ENCODE measurements at places on chromosomes 3 and 15.

GRCh38 chr3:195021692-195022091, 249.3 kb downstream of the XXYLT1 start:
- no peak for DNase-seq

- DNase-seq, result no peak
These were observed 483.7 kb upstream of the DPH6 start for GRCh38 chr15:36029606-36030210.

DNA sequence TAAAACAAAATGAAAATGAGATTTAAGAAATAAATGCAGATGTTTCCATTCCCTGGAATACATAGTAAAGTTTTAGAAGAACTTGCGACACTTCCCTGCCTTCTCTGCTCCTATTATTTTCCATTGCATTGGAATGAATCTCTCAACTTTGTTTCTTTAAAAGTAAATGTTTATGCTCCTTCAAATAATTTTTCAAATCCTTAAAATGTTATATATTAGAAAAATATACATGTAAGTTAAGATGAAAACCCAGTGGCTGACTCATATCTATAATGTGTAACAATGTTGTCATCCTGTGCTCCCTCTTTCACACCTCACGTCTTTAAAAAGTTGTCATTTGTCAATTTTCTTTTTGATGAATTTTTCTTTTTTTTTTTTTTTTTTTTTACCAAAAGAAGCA, 3.6 kb downstream of the RBMS3 start:
- no peak for DNase-seq

GRCh38 chr15:22944651-22945050, 35.5 kb downstream of the CYFIP1 start:
- DNase-seq, result no peak

DNA sequence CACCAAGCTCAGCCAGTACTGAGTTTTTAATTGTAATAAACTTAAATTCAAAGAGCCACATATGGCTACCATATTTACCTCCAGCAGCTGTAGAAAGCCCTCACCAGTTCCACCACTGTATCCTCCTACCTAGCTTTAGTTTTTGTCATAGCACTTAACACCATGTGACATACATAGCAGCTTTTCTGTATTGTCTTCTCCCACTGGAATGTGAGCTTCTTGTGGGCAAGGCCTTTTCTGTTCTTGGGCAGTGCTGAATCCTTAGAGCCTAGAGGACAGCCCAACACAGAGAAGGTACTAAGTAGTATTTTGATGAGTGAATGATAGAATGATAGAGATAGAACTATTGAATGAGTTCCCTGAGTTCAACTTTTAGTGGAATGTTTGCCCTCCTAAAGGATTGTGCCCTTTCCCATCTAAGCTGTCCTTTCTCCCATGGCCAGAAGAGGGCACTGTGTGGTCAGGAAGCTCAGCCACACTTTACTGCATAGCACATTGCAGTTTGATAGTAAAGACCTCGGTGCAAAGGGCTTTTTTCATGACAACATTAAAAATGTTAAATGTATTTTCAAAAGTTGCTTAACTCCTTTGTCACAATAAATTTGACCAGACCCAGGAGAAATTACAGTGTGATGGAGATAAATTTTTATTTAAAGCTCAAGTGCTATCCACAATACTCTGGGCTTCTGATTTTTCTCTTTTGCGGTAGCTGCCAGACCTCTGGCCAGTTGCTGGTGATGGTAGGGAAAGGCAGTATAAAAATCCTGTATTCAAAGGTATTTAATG, 115.8 kb downstream of the GHSR start:
- peak; percentile 56 for DNase-seq

DNA sequence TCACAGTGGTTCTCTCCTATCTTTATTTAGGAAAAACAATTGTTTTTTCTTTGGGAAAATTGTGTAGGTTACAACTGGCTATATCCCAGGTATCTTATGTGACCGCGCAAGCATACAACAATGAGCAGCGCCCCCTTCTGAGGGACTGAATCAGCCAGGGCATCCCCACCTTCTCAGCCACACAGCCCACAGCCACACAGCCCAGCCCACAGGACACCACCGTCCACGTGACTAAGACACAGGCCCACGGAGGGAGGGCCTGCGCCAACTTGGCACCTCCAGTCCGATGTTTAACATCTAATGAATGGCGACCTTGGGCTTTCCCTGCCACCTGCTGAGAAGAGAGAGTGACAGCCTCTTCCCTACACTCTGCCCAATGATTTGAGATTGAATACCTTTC, 68.1 kb downstream of the ATP10A start:
- DNase-seq, result no peak

GRCh38 chr3:10915376-10915775, 77.2 kb upstream of the SLC6A1 start:
- no peak for DNase-seq

GRCh38 chr3:62284442-62284841, 88.9 kb downstream of the FEZF2 start:
- no peak for DNase-seq

DNA sequence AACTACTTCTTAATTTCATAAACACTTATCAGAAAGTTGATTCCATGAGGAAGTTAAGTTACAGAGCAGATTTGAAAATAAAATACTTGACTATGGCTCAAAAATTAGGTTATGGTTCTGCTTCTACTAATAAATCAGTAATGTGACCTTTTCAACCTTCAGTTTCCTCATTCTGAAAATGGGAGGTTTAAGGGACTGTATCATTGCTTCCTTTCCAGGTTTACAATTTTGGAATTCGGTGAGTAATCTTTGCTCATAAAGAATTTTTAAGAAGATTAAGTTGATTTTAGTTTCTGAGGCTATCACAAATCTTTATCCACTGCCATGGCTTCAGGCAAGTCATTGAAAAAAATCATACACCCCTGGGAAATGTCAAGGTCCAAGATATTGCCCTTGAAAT, 1061.2 kb downstream of the DIPK2A start:
- DNase-seq, result no peak

GRCh38 chr3:37926611-37927010, 64.0 kb upstream of the VILL start:
- DNase-seq, result no peak

- no peak for DNase-seq
These were observed 30.0 kb upstream of the PLSCR4 start for GRCh38 chr3:146280864-146281263.

GRCh38 chr3:86991482-86991815, 500 bp upstream of the VGLL3 start:
- no peak for DNase-seq

GRCh38 chr15:55290528-55291057, 980 bp upstream of the RAB27A start:
- peak; percentile 85 for DNase-seq

DNA sequence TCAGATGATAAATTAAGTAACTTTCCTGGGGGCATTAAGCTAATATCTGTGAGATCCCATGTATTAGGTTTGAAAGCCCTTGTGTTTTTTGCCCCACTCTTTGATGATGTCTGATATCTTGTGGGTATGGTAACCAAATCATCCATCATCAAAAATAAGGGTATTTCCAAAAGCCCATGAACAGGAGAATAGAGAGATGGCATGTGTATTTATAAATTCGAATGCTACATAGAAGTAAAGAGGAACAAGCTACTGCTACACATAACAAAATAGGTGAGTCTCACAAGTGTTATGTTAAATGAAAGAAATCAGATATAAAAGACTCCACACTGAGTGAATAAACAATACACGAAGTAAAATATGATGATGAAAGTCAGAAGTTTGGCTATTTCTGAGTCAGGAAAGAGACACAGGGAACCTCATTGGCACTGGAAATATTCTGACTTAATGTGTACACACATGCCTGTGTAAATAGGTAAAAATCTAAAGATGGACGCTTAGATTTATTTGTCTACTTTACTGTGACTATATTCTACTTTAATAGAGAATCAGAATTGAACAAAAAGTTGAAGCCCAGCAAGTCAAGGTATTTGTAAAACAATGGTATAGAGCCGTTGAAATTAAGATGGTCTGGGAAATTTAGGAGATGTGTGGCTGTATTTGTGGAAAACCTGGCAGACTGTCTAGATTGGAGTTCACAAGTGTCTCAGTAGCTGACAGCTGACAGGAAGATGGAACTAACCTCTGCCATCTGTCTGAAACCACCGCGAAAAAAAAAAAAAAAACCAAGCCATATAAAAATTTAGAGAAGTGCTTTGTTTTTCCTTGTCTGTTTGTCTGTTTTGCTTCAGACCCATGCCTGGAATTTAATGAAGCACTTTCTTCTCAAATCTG, 111.0 kb upstream of the TGFBR2 start:
- no peak for DNase-seq

GRCh38 chr3:58835086-58835485, 168.5 kb upstream of the FAM3D start:
- no peak for DNase-seq

- DNase-seq, result no peak
These were observed 32.2 kb downstream of the DUT start for GRCh38 chr15:48363474-48363873.

All from activated CD4-positive, CD25-positive, alpha-beta regulatory T cell treated with anti-CD3 and anti-CD28 coated beads, Interleukin-2, amount 50 U/mL, for 72 hours (primary cell).